H1 (cell line): ENCODE measurements at places on chromosomes 1 and 21. TPM values are rescaled to one million over a fixed set of nuclear protein-coding genes. Genes with fewer than 3 reads are reported as not detected.

DNA sequence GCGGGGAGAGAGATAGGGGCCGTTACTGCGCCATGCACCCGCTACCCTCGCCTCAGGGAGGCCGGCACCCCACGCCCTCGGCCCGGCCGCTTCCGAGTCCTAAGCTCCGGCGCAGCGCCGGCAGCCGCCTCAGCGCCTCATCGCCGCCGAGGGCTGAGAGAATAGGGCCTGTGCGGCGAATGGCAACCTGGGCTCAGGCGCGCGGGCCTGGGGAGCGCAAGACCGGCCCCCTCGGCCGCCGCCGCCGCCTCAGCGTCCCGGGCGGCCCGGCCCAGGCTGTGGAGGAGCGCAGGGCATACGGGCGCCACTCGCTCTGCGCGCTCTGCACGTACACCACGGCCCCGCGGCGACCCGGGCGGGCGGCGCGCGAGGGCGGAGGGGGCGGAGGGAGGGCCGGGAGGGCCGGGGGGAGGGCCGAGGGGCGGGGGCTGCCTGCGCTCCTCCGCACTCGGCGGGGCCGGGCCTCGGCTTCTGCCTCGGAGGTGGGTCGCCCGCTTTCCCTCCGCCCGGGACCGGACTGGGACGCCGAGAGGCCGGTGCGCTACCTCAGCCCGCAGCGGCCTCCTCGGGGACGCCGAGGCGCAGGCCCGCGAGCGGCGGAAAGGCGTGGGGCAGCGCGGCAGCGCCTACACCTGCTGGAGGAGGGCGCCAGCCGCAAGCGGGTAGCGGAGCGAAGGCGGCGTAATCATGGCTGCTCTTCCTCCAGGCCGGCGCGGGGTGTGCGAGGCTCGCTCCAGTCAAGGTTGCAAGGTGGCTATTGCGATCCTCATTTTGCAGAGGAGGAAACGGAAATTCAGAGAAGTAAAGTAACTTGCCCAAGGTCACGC, at the start of gene EGLN1:
TSS of gene EGLN1 (minus strand) at position 317 of the 827 bp plus-strand sequence. CDS start 399 bp downstream, outside the sequence.
- DNase-seq: peak; percentile 19

GRCh38 chr1:11013160-11013531, 692 bp downstream of the TARDBP start:
- DNase-seq: no peak

- peak; percentile 75 for DNase-seq
Observed at GRCh38 chr1:12275370-12275769, 45.5 kb downstream of the VPS13D start.

DNA sequence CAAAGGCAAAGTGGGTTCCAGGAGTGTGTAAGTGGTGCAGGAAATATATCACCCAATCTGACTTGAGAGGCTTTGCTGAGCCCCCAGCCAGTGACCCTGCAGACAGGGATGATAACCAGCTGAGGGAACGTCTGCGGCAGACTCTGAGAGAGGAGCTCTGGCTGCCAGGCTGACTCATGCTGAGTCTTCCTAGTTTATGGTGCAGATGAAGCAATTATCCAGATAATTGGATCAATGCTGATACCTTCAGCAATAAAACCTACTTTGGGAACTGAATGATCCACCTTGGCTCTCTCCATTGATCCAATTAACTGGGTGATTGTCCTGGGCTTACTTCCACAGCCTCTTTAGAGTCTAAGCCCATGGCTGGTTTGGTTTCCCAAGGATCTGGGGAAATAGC, 7.3 kb downstream of the C8B start:
- DNase-seq: no peak

GRCh38 chr1:39154553-39155421, 49.7 kb upstream of the MACF1 start:
- no peak for DNase-seq

GRCh38 chr1:236421850-236422516, 27.9 kb downstream of the EDARADD start:
- no peak for DNase-seq

DNA sequence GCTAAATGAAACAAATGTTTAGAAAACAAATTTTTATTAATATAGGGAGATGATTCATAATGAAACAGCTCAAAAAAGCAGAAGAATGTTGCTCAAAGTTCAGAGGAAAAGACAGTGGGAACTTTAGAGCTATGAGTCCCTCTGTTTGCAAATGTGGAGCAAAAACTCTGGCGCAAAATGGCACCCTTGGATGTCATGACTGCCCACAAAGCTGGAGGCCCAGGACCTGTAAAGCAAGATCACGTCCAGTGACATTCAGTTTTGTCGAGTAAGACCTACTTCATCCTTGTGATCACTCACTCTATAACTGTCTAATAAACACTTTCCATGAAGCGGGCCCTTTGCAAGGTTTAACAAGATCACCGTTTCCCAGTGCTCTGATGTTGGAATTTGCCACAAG, 9.1 kb upstream of the EXO1 start:
- DNase-seq: no peak

GRCh38 chr1:180392020-180392419, 110.4 kb downstream of the ACBD6 start:
- no peak for DNase-seq

DNA sequence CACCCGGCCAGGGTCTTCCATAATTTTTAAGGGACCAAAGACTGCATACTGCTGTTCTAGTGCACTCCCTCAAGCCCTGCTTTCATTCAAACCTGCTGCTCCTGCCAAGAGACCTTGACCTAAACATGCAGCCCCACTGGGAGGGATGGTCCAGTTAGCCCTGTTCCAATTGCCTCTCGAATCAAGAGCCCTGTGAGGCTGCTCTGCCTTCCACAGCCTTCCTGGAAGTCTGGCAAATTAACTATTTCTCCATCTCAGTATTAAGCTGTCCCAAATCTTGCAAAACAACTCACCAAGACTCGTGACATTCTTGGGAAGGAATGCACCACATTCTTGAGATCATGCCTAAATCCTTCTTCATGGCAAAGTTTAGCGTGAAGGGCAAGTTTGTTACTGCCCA, 231.3 kb downstream of the C1orf94 start:
- no peak for DNase-seq

GRCh38 chr1:31623365-31623764, 5.9 kb downstream of the HCRTR1 start:
- no peak for DNase-seq

GRCh38 chr21:38979271-38980121, 173.8 kb downstream of the ETS2 start:
- DNase-seq: peak; percentile 62

GRCh38 chr1:157963713-157964112, 29.7 kb upstream of the KIRREL1 start:
- DNase-seq: peak; percentile 17

DNA sequence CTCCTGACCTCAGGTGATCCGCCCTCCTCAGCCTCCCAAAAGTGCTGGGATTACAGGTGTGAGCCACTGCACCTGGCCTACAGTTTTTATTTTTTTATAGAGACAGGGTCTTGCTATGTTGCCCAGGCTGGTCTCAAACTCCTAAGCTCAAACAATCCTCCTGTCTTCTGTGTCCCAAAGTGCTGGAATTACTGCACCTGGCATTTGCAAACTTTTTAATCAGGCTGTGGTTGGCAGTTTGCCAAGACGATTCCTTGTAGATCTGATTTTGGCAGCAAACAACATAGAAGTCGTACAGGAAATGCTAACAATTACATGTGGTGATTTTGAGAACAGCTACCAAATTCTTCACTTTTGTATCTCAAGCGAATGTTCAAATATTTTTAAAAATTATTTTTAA, 10.1 kb downstream of the RBP7 start:
- DNase-seq: no peak

DNA sequence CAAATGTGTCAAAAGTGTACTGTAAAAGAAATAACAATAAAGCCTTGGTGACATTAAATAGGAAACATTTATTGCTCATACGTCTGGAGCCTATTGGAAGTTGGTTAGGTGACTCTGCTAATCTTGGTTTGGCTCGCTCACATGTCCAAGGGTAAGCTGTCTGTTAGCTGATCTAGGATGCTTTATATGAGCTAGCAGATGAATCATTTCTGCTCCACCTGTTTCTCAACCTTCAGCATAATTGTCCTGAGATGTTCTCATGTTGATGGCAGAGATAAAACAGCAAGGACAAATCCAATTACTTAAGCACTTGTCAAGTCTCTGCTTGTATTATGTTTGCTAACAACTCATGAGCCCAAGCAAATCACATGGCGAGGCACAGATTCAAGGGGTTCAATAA, 56.0 kb upstream of the CD53 start:
- no peak for DNase-seq

- no peak for DNase-seq
Observed at GRCh38 chr1:179190861-179191260, 38.6 kb downstream of the ABL2 start.

DNA sequence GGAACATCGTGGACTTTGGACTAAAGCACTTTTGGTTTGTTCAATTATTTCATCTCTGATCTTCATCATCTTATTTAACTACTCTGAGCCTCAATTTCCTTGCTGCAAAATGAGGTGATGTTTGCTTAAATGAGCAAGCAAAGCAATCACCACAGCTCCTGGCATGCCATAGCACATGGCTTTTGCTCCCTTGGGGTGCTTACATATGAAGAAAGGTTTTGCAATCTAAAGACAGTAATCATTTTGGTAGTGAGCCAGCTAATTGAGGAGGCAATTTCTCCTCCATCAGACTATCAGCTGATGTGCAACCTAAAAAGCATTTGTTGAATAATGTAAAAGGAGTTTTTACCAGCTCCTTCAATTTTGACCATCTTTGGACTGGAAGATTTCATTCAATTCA, 68.8 kb upstream of the KCNJ15 start:
- DNase-seq: no peak

GRCh38 chr1:90114521-90115141, 119.7 kb downstream of the ZNF326 start:
- DNase-seq: no peak

GRCh38 chr1:7561331-7561921, 209.7 kb upstream of the VAMP3 start:
- DNase-seq: peak; percentile 86

- DNase-seq: no peak
Observed at GRCh38 chr1:42692461-42692860, 10.2 kb downstream of the YBX1 start.

- no peak for DNase-seq
Observed at GRCh38 chr1:1954831-1955441, 35.9 kb upstream of the TMEM52 start.

GRCh38 chr21:38301321-38302214, 44.8 kb downstream of the KCNJ15 start:
- DNase-seq: no peak

DNA sequence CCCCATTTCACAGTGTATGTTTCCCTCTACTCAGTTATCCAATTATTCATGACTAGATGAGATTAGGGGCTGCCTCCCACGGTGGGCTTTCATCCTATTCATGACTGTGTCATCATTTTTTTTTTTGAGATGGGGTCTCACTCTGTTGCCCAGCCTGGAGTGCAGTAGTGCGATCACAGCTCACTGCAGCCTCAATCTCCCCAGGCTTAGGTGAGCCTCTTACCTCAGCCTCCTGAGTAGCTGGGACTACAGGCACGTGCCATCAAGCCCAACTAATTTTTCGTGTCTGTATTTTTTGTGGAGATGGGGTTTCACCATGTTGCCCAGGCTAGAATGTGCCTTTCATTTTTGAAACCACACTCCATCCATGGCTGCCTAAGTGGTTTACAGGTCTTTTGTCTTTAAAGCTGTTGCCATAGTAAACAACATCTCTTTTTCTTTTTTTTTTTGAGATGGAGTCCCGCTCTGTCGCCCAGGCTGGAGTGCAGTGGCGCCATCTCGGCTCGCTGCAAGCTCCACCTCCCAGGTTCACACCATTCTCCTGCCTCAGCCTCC, 60.0 kb downstream of the PIK3CD start:
- no peak for DNase-seq

- DNase-seq: no peak
Observed at GRCh38 chr1:241332037-241332409, 25.0 kb downstream of the RGS7 start.

- DNase-seq: no peak
Observed at GRCh38 chr1:167483790-167484189, 34.5 kb downstream of the CD247 start.

DNA sequence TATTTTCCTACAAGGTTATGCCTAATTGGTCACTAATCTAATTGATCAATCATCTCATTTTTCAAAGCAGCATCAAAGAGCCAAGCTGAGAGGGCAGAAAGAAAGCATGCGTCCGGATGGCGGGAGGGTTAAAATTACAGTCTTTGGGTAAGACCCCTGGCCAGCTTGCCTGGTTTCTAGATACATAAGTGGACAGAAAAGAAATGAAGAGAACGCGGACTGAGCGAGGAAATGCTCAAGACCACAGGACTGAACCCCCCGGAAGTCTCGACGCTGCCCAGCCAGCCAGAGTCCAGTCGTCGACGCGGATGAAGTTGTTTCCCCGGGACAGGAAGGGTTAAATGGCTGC, 297.2 kb downstream of the OMA1 start:
- no peak for DNase-seq

DNA sequence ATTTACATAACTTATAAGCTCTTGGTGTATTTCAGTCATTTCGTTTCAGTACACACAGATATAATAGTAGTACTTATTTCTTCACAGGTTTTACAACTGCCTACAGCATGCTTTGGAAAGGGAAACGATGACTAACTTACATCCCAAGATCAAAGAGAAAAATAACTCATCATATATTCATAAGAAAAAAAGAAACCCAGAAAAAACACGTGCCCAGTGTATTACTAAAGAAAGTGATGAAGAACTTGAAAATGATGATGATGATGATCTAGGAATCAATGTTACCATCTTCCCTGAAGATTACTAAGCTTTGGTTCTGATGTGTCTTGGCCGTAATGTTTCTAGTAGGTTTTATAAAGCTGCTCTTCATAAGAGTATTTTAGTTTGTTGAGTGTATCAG, 30.9 kb downstream of the TYW3 start:
- no peak for DNase-seq

ARPC5 gene
- polyA plus RNA-seq: 15.1 and 24.0 TPM in 2 replicates

GJB3 gene
- 1.6 and 1.7 TPM in 2 replicates for polyA plus RNA-seq

NR0B2 gene
- not detected in 2 replicates for polyA plus RNA-seq

NMNAT2 gene
- polyA plus RNA-seq: 6.5 and 15.7 TPM in 2 replicates

KCNK1 gene
- polyA plus RNA-seq: 16.4 and 16.5 TPM in 2 replicates

ZMYM4 gene
- 9.4 and 16.7 TPM in 2 replicates for polyA plus RNA-seq

NSUN4 gene
- polyA plus RNA-seq: 9.7 and 12.2 TPM in 2 replicates

SIKE1 gene
- 20.5 and 30.3 TPM in 2 replicates for polyA plus RNA-seq

ADIPOR1 gene
- polyA plus RNA-seq: 92.0 and 118 TPM in 2 replicates

IGSF8 gene
- polyA plus RNA-seq: 132 and 166 TPM in 2 replicates

PTGER3 gene
- 0.38 and 0.71 TPM in 2 replicates for polyA plus RNA-seq

USP24 gene
- 7.4 and 11.1 TPM in 2 replicates for polyA plus RNA-seq

IL20 gene
- not detected in 2 replicates for polyA plus RNA-seq

HLX gene
- 0.11 and 0.17 TPM in 2 replicates for polyA plus RNA-seq

HTR1D gene
- 8.8 and 11.5 TPM in 2 replicates for polyA plus RNA-seq

GPBP1L1 gene
- polyA plus RNA-seq: 46.6 and 70.1 TPM in 2 replicates

MATN1 gene
- polyA plus RNA-seq: 0.11 and 0.12 TPM in 2 replicates

CDK11B gene
- 11.1 and 21.8 TPM in 2 replicates for polyA plus RNA-seq

RSPH1 gene
- 0.08 and 0.24 TPM in 2 replicates for polyA plus RNA-seq
